ENCODE measurements at places on chromosomes 12 and 14.

DNA sequence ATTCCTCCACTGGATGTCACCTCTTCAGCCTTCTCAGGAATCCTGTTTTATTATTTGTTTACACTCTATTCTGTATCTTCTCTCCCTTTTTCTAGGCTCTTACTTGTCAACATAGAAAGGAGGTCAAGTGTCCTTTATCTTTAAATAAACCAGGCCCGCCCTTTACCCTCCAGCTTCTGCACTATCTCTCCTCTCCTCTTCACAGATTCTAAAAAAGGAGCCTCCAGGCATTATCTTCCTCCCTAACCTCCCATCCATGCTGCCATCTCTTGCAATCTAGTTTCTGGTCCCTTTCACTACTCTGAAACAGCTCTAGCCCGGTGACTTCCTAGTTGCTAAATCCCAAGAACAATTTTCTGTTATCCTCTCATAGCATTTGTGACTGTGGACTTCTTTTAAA is 24.1 kb upstream of the ARID2 start:
- no peak for DNase-seq

DNA sequence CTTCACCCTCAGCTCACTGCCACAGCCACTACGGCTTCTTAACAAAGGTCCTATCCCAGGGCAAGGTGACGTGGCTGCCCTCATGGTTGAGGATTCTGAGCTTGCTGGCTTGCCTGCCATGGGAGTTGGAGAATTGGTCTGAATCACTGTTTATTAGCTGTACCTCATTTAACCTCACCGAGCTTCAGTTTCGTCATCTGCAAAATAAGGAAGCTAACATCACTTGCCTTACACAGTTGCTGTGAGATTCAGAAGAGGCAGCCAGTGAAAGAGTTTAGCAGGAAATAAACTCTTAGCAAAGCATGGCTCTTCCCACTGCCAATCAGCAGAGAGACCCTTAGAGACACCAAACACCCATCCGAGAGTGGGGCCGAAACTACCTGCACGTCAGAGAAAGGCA is 90.1 kb upstream of the KCNA1 start:
- DNase-seq = peak; percentile 22

DNA sequence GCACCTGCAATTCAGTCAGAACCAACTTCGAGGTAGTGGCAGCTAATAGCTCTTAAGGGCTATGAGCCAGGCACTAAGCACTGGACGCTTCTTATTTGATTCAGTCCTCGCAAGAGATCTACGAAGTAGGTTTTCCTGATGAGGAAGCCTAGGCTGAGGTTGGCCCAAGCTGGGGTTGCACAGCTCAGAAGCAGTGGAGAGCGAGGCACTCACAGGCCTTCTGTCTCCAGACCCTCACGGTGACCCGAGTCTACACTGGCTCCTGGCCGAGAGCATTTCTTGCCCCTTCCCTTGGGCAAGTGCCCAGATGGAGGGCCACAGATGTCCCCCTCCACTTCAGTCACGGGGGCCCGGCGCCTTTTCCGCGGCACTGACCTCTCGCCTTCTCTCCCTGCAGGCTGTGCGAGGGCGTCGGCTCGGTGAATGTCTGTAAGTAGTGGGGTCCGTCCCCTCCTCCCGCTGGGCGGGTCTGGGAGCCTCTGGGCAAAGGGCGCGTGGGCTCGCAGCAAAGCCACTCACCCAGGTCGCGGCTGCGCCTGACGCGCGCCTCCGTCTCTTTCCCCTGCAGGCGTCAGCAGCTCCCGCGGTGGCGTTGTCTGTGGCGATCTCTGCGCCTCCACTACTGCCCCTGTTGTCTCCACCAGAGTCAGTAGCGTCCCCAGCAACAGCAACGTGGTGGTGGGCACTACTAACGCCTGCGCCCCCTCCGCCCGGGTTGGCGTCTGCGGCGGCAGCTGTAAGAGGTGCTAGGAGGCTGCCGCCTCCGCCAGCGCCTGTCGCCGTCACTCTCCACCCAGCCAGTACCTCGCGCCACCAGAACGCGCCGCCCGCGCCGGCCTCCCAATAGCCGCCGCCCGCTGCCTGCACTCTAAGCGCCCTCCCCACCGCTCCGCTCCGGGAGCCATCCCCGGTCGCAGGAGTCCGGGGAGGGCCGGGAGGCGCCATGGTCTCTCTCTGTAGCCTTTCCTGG is 13.1 kb downstream of the KRT83 start:
- no peak for DNase-seq

- DNase-seq = no peak
Observed at GRCh38 chr14:73237786-73238423, 599 bp downstream of the PAPLN start.

GRCh38 chr14:51293912-51294389 is 53.9 kb downstream of the TMX1 start:
- no peak for DNase-seq

DNA sequence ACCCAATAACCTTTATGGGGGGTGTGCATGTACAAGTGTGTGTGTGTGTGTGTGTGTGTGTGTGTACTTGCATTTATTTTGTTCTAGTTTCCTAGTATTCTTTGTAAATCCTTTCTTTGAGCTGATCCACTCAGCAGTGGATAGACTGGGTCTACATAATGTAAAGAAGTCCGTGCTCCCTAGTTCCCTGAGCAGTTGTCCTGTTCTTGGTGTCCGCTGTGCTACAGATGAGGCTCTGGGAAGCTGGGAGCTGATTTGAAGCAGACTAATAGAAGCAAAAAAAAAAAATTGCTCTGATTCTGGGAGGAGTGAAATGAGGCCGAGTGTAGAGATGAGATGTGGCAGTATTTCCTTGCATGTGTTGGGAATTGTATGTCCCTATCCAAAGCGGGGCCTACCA is 150.4 kb upstream of the WSCD2 start:
- no peak for DNase-seq

DNA sequence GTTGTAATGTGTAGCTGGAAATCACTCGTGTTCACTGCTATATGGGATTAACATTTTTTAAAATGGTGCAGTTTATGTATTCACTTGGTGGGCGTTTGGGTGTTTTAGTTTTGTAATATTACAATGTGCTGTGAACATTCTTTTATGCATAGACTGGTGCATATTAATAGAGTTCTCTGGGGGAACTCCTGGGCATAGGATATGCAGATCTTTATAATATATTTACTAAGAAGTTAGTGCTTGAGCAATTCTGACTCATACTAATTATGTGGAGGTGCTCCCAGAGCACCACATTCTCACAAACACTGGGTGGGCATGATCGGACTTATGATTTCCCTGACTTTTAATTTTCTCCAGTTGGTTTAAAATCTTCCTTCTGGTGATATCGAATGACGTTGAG is 342.3 kb downstream of the PDZRN4 start:
- no peak for DNase-seq

DNA sequence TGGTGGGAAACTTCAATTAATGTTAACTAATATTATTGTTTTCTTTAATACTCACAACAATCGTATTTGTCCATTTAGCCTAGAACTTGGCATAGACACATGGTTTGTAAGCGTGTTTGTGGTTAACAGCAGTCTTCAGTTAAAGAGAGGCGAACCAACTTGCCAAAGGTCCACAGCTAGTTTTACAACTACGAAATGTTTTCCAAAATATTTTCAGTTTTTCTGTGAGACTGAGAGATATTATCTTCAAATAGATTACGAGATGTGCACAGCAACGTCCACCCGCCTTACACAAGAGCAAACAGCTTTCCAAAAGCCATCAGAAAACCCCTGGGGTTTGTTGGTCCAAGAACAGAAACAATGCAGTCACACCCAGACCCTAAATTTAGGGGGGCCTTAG is 58.6 kb upstream of the RASSF3 start:
- DNase-seq = no peak

DNA sequence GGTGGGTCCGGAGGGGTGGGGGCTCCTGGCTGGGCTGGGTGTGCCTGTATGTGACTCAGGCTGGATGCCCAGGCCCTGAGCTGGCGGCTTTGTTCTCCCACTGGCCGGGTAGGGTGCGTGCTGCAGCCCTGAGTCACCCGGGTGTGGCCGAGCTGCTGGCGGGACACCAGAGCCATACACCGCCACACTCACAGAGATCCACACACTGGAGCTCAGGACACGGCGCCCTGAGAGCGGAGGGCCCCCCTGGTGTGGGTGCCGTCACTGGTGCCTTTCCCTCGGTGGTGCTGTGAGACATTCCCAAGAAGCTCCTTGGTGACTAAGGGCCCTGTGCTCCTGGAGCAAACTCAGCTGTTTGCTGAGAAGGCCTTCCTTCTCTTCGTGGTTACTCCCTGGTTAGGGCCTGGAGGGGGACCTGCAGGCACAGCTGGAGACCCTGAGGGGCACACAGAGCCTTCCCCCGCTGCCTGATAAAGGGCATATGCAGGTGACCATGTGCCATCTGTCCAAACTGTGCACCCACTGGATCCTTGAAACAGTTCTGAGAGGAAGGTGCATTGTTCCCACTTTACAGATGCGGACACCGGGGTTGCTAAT is 44.3 kb downstream of the KRT80 start:
- no peak for DNase-seq

DNA sequence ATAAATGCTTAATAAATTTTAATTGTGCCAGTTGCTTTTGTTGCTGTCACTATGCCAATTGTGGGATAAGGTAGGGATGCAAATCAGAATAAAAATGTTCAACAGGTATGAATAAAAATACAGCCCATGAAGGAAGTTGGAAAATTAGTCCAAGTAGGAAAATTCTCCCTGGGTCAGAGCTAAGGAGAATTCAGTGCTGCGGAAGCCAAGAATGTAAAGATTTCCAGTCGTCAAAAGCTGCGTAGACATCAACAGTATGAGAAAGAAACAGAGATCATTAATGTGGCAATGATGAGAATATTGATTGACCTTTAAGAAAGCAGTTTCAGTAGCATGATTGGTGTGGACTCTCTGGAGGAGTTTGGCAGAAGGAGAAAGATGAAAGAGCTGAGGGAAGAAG is 87.9 kb downstream of the PLEKHA5 start:
- no peak for DNase-seq

DNA sequence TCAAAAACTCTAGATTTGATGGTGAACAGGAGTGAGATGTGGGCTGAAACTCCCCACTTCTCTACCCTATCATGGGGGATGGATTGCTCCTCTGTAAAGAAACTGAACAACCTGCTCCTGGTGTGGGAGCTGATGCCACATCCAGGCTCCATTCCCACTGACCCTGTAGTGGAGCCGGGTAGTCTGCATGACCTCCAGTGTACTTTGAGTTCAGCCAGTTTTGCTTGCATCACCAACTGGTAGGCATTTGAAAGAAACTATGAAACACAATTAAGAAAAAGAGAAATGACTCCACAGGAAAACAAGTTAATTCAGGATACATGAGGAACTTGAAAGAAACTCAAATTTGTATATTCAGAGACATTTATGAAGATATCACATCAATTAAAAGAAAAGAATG is 27.3 kb upstream of the EMP1 start:
- no peak for DNase-seq

DNA sequence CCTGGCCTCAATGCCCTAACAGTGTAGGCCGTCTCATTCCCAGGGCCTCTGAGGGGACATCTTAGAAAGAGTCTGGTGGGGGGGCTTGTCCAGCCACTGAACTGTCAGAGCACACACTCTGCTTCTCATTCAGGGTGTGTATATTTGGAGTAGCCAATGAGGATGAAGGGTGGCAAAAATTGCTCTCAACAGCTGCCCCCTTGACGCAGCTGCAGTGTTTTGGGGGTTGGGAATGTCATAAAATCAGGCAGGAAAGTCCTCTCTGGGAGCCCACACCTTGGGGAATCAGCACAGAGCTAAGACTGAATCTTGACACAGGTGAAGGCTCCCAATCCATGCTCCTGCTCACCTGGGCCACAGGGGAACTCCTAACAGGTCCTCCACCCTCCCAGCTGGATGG is 1.5 kb downstream of the RASAL1 start:
- DNase-seq = no peak

DNA sequence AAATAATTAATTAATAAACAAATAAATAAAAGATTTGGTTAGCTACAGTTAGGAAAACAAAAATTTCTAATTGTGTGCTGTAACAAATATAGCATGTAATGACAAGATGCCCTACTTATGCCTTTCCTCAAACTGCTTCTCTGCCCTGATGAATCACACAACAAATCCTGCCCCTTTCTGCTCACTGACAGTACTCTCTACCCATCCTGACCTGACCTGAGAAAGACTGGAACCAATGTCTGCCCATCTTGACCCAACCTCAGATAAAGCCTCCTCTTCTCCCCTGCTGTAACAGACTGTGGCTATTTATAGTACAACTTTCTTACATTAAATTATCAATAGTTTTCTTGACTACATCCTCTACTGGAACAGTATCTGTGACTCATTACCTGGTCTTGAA is 43.7 kb downstream of the PPP1R13B start:
- DNase-seq = no peak

- no peak for DNase-seq
Observed at GRCh38 chr12:108432423-108433121, 82.5 kb upstream of the FICD start.
